NCI-H460 (cell line): ENCODE measurements at places on chromosomes 13 and 19.

DNA sequence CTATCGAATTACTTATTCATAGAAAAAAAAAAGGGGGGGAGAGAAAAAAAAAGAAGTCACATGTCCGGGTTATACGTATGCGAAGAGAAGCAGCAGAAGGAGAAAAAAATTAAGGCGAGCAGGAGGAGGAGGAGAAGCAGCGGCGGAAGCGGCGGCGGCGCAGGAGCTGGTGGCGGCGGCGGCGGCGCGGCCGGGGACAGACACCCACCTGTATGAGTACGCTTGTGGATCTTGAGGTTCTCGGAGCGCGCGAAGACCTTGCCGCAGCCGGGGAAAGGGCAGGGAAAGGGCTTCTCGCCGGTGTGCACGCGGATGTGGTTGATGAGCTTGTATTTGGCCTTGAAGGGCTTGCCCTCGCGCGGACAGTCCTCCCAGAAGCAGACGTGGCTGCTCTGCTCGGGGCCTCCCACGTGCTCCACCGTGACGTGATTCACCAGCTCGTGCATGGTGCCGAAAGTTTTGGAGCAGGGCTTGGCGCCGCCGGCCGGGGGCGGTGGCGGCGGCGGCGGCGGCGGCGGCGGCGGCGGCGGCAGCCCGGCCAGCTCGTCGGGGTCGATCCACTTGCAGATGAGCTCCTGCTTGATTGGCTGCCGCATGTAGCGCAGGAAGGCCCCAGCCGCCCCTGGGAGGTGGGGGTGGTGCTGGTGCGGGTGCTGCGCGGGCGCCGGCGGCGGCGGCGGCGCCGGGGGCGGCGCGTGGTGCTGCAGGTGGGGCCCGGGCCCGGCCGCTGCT lies 1.5 kb downstream of the ZIC5 start:
- peak; percentile 66 for DNase-seq

DNA sequence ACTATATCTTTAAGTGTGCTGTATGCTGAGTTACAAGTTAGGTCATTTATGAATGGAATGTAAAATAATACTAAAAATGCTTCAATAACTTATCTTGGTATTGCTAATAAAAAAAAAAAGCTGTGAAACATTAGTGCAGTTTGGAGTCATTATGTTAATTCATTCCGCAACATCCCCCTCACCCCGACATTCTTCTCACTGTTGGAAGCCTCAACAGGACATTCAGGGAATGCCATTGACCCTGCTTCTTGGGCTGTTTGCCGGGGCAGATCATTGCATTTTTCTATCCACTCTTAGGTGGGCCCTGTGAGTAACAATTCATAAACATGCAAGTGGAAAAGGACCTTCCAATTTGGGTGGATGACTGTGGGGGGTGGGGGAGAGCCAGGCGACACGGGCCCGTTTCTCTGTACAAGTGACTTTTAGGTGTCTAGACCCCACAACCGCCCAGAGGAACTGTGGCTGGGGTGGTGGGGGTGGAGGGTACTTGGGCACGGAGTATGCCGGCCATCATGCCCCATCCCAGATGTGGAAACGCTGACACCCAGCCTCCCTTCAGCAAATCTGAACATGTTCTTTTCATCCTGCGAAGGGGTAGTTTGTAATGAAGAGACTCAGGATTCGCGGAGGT lies 185.9 kb downstream of the ZNF536 start:
- DNase-seq, result no peak

GRCh38 chr19:4326837-4327251 lies 11.8 kb downstream of the STAP2 start:
- no peak for DNase-seq

DNA sequence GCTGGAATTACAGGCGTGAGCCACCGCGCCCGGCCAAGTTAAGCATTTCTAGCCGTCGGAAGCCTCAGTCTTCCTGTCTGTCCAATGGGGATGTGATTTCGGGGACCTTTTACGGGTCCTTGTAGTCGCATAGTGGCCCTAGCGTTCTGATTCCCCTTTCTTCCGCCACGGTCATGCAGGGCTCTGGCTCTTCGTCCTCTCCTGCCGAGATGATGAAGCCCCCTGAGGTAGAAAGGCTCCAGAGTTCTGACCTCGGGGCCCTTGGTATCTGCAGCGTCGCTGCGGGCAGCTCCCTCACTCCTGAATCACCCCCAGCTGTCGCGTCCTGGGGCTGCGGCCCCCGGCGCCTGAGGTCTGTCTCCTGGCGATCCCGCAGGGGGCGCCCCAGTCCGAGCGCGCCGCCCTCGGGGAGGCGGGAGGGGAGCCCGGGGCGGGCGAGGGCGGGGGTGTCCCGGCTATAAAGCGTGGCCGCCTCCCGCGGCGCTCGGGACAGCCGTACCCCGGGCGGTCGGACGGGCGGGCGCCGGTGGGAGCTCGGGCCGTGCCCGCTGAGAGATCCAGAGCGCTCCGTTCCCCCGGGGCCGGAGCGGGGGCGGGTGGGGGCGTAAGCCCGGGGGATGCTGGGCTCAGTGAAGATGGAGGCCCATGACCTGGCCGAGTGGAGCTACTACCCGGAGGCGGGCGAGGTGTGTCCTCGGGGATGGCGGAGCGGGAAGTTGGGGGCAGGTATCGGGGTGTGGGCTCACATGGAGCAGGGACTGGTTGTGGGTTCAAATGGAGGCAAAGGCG lies at the start of gene FOXA3:
Gene FOXA3, plus strand, starts transcription at position 487 of the 789 bp plus-strand sequence. Its CDS starts 131 bp downstream, at position 618.
- no peak for DNase-seq

DNA sequence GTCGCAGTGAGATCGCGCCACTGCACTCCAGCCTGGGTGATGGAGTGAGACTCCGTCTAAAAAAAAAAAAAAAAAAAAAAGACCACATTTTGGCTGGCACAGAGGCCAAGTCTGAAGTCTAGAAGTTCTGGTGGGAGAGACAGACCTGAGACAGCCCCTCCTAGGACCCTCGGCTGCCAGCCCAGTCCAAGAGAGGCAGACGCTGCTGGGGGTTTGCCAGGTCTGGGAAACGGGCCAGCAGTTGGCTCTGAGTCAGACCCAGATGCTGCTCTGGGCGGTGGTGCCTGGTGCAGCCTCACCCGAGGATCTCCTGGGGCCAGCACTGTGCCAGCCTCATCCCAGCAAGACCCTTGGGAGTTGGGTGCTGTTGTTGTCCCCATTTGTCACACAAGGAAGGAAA lies 5.8 kb downstream of the FCHO1 start:
- DNase-seq, result no peak

DNA sequence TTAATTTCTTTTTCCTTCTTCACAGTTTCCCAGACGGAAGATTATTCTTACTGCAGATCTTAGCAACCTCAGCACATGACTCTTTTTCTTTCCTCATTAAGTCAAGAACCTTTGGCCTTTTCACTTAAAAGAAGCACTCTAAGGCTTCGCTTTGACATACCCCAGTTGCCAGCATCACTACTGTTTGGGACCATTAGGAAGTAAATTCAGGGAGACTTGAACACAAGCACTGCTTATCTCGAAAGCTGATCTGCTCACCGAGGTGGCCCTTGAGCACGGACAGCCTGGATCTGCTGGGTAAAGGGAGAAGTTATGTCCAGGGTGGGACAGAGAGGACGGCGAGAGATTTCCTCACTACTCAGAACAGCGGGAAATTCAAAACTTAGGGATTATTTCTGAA lies 151.4 kb upstream of the RNF113B start:
- no peak for DNase-seq

- DNase-seq, result no peak
Observed at GRCh38 chr19:42367929-42368328, 22.2 kb downstream of the CNFN start.

DNA sequence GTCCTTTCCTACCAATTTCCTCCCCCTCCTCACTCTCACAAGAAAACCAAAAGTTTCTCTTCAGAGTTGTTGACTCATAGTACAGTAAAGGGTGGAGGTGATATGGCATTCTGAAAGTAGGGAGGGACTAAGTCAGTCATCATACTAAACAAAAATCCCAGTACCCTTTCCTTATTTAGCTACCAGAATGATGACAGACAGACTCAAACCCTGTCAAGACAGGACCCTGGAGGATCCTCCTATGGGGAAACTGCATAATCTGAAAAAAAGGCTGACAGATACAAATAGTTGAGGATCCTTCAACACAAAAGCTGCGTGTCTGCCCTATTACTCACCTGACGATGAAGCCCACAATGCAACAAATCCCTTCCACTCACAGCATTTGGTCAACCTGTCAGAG lies 55.5 kb downstream of the CYSLTR2 start:
- no peak for DNase-seq

- no peak for DNase-seq
Observed at GRCh38 chr13:58165617-58166016, 534.1 kb downstream of the PCDH17 start.

GRCh38 chr19:30666301-30666803 lies 294.2 kb downstream of the ZNF536 start:
- DNase-seq, result peak; percentile 17

DNA sequence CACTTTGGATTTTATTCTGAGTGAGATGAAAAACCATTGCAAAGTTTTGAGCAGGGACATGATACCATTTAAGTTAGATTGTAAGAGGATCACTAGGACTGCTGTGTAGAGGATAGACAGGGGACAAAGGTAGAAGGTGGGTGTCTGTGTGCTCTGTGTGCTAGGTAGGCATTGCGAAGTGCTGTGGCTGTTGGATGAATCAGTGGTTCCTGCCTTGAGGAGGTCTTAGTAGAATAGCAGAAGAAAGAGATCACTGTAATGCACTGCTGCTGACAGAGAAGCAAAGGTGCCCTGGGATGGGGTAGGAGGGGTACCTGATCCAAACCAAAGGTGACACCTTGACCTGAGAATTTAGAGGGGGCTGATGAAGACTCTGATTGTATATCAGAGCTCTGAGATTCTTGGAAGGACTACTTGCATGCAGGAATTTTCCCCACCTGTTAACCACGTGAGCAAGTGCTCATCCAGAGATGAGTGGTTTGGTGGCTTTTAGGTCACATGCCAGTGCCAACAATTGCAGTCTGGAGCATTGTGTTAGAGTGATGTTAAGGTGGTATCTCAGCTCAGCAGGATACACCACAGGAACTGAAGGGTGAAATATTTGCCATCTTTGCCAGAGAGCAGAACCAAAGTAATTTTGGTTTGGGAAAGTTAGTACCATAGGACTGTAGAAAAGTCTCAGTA lies 10.8 kb downstream of the WASF3 start:
- DNase-seq, result no peak

- no peak for DNase-seq
Observed at GRCh38 chr13:99542788-99543406, 41.6 kb downstream of the TM9SF2 start.

- DNase-seq, result no peak
Observed at GRCh38 chr13:79245937-79246577, 160.0 kb downstream of the RBM26 start.

DNA sequence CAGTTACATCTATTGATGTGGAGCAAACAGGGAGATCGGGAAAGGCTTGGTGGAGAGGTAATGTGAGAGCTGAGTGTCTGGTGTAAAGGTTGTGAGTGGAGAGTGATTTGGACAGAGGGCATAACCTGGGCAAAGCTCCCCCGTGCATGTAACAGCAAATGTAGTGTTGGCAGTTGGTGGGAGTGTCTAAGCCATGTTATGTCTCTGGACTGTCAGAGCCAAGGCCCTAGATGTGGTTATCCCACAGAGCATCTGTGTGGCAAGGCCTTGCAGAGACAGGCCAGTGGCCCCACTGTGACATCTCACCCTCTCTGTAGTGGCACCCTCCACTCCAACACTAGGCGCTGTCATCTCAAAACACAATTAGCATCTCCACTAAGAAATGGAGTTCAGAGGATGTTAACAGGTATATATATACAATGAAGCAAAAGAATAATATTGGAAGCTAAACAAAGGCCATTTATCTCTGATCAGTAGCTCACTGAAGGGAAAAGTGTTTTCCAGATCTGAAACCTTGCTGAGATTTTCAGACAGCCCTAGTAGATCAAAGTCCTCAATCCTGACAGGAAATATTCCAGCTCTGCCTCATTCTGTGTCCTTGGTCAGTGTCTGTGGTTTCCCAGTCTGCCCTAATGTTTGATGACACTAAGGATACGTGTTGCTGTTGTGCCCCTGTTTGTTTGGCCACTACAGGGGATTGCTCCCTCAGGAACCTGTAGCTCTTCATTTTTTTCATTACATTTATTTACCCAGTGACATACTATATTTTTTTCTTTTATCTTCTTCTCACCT lies 20.2 kb downstream of the POLR1D start:
- no peak for DNase-seq

GRCh38 chr19:11373885-11374432 lies 507 bp upstream of the SWSAP1 start:
- no peak for DNase-seq

DNA sequence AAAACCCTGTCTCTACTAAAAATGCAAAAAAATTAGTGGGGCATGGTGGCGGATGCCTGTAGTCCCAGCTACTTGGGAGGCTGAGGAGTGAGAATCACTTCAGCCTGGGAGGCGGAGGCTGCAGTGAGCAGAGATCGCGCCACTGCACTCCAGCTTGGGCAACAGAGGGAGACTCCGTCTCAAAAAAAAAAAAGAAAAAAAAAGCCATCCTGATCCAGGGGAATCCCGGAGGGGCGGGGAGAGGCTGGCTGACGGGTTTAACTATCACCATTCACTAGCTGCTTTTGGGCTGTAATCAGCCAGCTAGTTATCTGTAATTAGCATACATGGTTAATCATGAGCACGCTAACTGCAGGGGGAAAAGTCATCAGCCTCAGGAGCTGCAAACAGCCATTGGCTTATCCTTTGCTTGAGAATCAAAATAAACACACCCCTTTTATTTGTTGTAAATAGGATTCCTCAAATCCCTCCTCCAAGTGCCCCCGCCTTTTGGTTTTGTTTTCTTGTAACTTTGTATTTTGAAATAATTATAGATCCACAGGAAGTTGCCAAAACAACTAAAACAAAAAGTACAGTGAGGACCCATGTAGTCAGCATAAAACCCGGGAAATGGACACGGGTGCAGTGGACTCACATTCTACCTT lies 9.6 kb downstream of the FSD1 start:
- no peak for DNase-seq

DNA sequence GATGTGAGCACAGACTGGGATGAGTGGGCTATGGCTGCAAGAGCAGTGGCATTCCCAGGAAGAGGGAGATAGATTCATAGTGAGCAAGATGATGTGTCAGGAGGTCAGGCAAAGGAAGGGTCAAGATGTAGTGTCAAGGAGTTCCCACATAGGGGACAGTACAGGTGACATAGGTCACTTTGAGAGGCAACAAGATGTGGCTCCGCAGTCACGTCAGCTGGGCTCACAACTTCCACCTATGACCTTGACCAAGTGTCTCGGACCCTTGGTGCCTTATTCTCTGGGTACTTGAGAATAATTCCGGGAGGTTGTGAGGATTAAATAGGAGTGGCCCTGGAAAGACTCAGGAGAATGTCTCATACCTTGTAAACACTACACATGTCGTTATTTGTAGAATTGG lies 10.5 kb downstream of the ZNF317 start:
- DNase-seq, result no peak

DNA sequence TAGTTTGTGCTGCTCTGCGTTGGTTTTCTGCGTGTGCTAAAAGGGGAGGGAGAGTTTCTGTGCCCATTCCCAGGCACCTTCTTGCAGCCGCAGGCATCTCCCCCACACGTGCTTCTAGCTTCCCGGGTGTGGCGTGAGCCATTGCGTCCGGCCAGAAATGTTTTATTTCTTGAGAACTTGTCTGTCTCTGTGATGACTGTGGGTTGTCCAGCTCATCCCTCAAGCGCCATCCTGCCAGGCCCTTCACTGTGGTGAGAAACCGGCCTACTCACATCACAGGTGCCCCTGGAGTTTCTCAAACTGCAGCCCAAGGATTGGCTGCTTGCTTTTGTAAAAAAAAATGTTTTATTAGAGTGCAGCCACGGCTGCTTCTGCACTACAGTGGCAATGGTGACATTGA lies 24.2 kb downstream of the EPN1 start:
- DNase-seq, result no peak
